ENCODE measurements at places on chromosomes 7 and 10.

GRCh38 chr7:74306730-74307469 is 17.7 kb downstream of the CLIP2 start:
- no peak for DNase-seq

DNA sequence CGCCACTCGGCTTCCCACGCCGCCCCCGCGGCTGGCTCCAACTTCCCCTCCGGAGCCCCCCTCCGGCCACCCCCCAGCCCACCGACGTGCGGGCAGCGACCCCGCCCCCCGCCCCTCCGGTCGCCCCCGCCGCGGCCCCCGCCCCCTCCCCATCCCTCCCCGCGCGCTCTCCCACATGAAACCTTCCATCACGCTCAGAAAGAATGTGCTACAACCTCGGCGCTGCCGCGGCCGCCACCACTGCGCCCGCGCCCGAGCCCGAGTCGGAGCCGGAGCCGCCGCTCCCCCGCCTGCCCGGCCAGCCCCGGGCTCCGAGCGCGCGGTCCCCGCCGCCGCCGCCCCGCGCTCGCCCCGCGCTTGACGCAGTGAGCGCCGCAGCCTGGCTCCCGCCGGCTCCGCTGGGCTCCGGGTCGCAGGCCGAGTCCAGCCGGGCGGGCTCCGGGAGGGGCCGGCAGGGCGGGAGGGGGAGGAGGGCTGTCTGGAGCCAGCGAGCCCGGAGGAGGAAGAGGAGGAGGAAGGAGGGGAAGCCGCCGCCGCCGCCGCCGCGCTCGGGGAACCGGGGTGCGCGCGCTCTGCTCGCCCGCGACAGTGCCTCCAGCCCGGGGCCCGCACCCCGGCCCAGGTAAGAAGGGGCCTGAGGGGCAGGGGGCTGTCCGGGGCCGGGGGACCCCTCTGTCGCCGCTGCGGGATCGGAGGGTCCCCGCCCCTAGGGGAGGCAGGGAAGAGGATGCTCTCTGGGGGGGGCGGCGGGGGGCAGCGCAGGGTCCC is 4.3 kb upstream of the ELFN1 start:
- no peak for DNase-seq

- DNase-seq = no peak
Measured at GRCh38 chr10:123392182-123392963, 238.2 kb downstream of the BUB3 start.

DNA sequence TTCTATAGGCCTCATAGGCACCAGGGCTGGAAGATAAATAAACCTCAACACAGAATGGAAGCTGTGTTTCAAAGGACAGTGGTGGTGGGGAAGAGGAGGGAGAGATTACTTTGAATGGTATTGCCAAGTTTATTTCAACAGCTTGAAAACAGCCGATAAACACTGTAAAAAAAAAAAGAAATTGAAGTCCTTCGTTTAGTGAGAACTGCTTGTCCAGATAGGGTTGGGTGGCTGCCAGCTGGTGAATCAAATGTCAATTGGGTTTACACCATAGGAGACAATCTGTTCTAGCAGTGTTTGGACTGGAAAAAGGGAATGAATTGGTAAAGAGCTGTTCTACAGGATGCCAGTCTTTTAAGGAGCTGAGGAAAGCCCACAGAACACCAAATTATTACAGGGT is 254.8 kb downstream of the PHF14 start:
- DNase-seq = no peak

DNA sequence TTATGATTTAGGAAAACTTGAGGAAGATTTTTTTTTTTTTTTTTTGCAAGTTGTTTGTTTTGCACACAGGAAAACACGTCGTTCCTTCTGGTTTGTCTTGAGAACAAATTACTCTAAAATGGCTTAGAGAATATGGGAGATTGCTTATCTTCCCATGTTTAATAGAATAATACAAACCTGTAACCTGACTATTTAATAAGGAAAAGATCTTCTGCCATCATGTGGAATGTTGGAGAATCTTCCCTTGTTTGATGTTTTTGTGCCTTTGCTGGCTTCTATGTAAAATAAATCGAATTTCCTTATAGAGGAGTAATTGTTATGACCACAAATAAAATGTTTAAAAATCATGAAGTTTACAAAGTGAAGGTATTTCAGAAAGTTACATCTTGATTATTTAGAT is 818.8 kb downstream of the GATA3 start:
- DNase-seq = no peak
